T-helper 2 cell treated with Interferon-gamma antibody and Interleukin-4, amounts not matched to agents 5 μg/mL and 100 μg/mL, for 36 hours (primary cell): ENCODE measurements at places on chromosomes 3 and 15.

GRCh38 chr15:90812171-90812957 lies 56.0 kb upstream of the FURIN start:
- no peak for DNase-seq

DNA sequence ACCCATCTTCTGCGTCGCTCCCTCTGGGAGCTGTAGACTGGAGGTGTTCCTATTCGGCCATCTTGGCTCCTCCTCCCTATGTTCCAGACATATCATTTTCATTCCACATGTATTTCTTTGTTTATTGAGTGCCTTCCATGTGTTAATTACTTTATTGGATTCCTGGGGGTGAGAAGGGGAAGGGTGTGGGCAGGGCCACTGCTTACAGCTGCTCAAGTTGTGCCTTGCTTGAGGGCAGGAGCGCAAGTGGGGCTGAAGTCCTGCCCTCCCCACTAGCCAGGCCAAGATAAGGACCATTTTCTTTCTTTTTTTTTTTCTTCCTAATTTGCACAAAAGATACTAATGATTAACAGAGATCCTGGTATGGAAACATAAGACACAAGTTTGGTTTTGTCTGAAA lies 224.8 kb downstream of the LPP start:
- DNase-seq = no peak

GRCh38 chr3:177427540-177427939 lies 230.3 kb upstream of the TBL1XR1 start:
- DNase-seq = peak; percentile 51

- DNase-seq = peak; percentile 10
Measured at GRCh38 chr3:150407051-150407807, 869 bp upstream of the TSC22D2 start.

GRCh38 chr3:33146791-33147445 lies 33.1 kb downstream of the CRTAP start:
- no peak for DNase-seq

DNA sequence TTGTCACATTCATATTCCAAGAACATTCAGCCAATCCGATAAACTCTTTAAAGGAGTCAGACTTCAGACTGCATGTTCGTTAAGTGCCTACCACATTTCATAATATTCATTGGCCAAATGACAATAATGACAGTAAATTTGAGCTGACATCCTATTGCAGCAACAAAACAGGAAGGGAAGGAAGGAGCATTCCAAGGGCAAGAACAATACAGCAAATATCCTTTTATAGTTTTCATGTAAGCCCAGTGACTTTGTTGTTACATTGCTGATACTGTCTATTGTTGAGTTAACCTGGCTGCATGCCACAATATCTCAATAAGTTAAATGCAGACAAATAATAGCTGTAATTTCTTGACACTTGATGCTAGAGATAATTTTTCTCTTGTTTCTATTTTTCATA lies 16.4 kb upstream of the CBLB start:
- no peak for DNase-seq

GRCh38 chr3:102114264-102114979 lies 265.1 kb downstream of the NFKBIZ start:
- peak; percentile 71 for DNase-seq

DNA sequence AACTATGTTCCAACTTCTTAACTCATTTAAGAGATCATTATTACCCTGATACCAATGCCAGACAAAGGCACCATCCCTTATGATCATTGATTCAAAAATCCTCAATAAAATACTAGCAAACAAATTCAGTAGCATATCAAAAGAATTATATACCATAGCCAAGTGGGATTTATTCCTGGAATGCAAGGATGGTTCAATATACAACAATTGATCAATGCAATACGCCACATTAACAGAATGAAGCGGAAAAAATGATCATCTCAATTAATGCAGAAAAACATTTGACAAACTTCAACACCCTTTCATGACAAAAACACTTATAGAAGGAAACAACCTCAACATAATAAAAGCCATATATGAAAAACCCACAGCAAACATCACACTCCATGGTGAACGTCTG lies 4.7 kb upstream of the HTR3E start:
- no peak for DNase-seq
